HCEC 1CT (cell line): ENCODE measurements at places on chromosomes 7 and 10.
A peak's percentile ranks its signal among the peaks of the same experiment; 100 is the strongest.

DNA sequence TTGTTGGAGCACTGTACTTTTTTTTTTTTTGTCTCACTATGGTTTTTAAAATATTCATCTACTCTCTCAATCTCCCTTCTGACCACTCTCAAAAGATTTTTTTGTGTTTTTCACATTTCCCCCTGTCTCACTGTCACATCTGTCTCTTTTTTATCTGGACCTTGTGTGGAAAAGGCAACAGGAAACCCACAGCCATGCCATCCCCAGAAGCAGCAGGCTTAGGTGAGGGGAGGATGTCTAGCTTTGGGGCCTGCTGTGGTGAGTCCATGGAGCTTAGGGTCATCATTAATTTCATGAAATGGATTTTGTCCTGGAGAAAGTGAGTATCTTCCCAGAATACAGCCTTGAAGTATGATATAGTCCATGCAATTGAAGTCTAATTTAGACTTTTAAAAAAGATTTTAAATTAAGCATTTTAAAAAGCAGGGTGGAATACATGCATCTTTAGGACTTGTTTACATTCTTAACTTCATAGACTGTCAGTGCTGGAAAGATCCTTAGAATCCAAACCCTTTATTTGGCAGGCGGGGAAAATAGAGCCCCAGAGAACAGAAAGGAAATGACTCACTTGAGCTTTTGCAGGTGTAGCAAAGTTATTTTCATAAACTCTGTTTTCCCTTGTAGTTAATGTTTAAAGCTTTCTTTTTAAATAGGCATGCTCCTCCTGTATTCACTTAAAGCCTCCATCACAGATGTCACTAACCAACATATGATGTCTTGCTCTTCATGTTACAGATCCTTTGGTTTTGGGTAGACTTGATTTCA is 25.1 kb downstream of the MINDY4 start:
- DNase-seq: peak; percentile 77

DNA sequence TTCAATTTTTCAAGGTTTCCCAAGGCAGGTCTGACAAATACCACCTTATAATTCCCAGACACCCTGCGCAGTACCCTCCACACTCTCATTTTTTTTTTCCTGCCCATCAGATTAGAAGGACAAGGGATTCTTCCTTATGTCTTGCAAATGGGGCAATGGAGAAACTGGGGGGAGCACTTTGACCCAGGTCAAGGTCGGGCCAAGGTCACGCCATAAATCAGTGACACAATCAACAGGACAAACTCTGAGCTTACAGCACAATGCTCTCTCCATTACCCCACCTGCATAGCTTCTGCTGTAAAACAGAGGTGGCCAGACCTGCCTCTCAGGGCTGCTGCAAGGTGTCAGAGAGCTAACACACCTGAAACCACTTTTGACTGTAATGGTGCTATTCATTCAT is 254.4 kb upstream of the ZMIZ1 start:
- DNase-seq: no peak

DNA sequence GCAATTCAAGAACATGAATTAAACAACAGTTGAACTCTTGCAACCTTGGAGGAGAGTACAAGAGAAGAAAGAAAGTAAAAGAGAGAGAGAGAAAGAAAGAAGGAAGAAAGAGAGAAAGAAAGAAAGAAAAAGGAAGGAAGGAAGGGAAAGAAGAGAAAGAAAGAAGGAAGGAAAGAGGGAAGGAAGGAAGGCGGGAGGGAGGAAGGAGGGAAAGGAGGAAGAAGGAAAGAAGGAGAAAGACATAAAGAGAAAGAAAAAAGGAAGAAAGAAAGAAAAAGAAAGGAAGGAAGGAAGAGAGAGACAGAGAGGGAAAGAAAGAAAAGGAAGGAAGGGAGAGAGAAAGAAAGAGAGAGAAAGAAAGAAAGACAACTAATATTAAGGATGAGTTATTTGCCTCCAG is 1106.7 kb downstream of the TYW1 start:
- no peak for DNase-seq

DNA sequence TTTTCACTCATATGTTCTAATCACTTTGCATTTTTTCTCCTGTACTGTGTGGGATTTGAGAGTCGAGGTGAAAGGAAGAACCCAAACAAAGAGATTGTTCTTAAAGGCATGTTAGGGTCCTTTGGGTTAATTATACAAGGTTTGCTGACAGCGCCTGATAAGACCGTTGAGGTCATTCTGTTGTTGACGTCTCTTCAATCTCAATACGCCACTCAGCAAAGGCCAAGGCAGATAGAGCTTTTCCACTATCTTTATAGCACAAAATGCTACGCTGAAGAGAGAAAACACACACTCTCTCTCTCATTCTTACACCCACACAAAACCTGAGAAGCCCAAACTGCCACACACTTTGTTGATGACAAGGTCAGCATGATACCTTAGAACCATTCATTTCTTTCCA is 228.7 kb downstream of the CNTNAP2 start:
- DNase-seq: no peak

- DNase-seq: peak; percentile 17
Measured at GRCh38 chr10:114379631-114380041, 24.7 kb downstream of the AFAP1L2 start.

DNA sequence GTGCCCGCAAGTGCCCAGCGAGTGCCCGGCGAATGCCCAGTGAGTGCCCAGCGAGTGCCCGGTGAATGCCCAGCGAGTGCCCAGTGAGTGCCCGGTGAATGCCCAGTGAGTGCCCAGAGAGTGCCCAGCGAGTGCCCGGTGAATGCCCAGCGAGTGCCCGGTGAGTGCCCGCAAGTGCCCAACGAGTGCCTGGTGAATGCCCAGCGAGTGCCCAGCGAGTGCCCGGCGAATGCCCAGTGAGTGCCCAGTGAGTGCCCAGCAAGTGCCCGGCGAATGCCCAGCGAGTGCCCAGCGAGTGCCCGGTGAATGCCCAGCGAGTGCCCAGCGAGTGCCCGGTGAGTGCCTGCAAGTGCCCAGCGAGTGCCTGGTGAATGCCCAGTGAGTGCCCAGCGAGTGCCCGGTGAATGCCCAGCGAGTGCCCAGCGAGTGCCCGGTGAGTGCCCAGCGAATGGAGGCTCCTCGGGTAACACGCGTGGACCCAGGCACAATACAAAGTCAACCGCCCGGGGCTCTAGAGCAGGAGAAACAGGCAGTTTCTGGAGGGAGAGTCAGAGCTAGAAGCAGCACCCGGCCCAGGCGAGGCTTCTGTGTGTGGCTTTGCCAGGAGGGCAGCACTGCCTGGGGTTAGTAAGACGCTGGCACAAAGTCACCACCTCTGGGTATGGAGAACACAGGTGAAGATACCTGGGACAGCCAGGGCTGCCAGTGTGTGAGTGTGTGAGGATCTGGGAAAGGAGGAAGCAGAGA is 38.2 kb upstream of the CFAP46 start:
- no peak for DNase-seq

DNA sequence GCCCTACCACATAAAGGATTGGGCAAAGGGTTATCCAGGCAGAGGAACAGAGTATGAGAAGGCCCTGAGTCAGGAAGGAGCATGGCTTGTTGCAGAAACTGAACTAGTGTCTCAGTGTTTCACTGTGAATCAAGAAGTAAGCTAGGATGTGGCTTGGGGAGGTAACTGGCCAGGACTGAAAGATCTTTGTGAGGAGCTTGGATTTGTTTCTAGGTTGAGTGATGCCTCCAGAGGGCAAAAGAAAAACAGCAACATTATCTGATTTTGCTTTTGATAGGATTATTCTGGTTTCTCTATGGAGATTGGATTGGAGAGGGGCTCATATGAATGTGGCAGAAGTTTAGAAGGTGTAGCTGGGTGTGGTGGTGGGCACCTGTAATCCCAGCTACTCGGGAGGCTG is 137.9 kb upstream of the HDAC9 start:
- DNase-seq: peak; percentile 45

DNA sequence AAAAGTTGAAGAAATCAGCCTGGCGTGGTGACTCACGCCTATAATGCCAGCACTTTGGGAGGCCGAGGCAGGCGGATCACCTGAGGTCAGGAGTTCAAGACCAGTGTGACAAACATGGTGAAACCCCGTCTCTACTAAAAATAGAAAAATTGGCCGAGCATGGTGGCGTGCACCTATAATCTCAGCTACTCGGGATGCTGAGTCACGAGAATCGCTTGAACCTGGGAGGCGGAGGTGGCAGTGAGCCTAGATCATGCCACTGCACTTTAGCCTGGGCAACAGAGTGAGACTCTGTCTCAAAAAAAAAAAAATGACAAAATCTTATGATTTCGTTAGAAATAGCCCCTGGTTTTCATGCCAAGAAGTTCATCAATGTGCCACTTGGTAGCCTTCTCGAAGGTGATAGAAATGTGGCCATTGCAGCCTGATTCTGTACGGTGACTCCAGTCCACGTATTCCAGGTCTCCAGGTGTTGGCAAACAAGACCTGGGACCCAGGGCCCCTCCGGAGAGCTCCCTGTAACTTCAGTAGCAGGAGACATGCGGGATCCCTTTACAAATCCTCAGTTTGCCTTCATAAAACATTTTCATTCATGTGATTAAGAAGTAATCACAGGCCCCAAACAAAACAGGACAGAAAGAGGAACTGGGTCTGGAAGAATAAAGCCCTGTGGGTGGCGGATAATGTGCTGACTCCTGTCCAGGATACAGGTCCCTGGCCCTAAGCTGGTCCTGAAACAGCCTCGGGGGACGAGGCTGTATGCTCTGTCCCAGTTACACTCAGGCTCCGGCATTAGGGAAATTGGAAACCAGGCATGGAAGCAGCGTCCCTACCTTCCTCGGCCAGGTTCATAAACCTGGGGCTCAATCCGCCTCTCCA is 207.3 kb upstream of the SH2B2 start:
- DNase-seq: no peak

DNA sequence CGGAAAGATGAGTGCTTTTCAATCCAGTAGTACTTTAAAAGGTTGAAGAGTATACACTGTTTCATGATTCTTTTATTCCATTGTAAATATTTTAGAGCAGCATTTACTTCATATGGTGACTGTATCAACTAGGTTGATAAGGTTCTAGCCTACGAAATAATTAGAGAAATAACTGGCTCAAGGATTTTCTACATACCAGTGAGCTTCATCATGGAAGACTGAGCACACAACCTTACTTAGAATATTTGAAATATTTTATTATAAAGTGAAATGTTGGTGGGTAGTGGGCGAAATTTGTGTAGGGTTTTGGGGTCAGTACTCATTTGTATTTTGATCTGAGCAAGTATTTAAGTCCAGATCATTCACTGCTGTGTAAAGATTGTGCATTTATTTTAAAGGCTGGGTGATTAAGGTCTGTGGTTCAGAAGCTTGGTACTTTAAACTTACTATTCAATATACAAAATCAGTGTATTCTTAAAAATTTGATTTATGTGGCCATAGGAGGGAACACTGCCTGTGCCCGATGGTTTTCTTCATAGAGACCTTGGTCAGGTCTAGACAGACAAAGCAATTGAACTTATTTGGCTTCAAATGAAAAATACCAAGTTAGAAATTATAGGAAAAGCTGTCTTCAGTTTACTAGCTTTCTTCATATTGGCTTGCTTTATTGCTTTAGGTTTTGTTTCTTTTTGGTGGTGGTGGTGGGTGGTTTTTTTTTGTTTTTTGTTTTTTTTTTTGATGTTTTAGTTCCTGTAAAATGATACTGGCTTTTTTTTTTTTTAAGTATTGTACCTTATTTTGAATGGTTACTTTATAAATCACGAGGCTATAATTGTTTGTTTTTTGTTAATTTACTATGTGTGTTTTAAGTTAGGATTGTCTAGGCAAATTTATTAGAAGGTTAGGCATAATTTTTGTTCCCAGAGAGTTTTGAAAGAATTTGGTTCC is 3.0 kb downstream of the KMT2E start:
- DNase-seq: peak; percentile 61
